ENCODE measurements at places on chromosomes 7 and 10.
A peak's percentile ranks its signal among the peaks of the same experiment; 100 is the strongest.

- DNase-seq, result peak; percentile 36
Observed at GRCh38 chr7:139054101-139054500, 18.3 kb upstream of the ZC3HAV1L start.

GRCh38 chr10:49309691-49310411 is 10.9 kb downstream of the C10orf71 start:
- DNase-seq, result no peak

DNA sequence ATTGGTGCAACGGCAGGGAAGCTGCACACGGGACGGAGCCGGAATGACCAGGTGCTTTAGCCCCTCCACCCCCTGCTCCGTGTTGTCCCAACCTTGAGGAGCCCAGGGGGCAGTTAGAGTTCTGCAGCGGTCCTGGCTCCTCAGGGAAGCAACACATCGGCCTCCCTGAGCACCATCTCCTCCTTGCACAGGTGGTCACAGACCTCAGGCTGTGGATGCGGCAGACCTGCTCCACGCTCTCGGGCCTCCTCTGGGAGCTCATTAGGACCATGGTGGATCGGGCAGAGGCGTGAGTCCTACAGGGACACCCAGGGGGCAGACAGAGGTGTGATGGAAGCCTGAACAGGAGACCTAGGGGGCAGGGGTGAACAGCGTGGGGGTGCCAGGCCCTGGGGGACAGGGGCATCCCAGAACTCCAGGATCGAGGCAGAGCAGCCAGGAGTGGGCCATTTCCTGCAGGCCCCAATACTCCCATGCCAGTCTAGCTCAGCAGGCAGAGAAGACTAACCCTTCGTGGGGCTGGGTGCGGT is 7.3 kb downstream of the ASL start:
- no peak for DNase-seq

- DNase-seq, result no peak
Observed at GRCh38 chr10:101771380-101771779, 4.5 kb downstream of the FGF8 start.

DNA sequence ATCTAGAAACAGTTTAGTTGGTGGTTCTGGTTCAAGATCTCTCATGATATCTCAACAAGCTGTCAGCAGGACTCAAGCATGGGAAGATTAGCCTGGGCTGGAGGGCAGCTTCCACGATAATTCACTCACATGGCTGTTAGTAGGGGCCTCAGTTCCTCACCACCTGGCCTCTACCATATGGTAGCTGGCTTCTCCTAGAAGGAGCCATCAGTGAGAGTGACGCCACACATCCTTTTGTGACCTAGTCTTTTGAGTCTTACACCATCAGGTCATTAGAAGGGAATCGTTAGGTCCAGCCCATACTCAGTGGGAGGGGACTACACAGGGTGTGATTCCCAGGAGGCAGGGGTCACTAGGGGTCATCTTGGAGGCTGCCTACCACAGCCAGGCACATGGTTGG is 239.3 kb upstream of the PLPP4 start:
- DNase-seq, result no peak

GRCh38 chr10:51934373-51934772 is 235.0 kb upstream of the CSTF2T start:
- no peak for DNase-seq

- DNase-seq, result no peak
Observed at GRCh38 chr7:100626055-100626454, 13.7 kb downstream of the MOSPD3 start.

GRCh38 chr7:142131439-142132185 is 20.1 kb downstream of the MGAM2 start:
- DNase-seq, result no peak

DNA sequence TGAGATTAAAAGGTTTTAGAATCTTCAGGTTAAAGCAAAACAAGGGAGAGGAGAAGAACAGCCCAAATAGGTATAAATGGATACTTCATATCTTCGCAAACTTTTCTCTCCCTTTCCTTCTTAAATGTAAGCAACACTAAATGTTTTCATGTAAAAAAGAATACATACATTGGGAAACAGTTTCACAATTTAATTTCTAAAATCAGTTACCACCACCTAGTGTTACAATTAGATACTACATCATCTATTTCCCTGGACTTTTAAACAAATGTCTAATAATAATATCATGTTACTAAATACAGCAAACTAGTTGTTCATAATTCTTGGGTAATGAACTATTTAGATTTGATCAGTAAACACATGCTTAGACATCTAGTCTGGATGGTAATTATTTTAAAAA is 35.8 kb downstream of the MINDY3 start:
- DNase-seq, result peak; percentile 39

All from fibroblast of mammary gland (primary cell).